Activated gamma-delta T cell treated with anti-CD3 and anti-CD28 coated beads, Interleukin-2, amount 50 U/mL, for 16 hours (primary cell): ENCODE measurements at places on chromosomes 3 and 15.

- DNase-seq: no peak
These were observed 140.5 kb downstream of the LRRK1 start for GRCh38 chr15:101059381-101060341.

- DNase-seq: no peak
These were observed 17.9 kb upstream of the TM4SF1 start for GRCh38 chr3:149395107-149396089.

GRCh38 chr3:159626598-159626997, 362.0 kb upstream of the IL12A start:
- no peak for DNase-seq

DNA sequence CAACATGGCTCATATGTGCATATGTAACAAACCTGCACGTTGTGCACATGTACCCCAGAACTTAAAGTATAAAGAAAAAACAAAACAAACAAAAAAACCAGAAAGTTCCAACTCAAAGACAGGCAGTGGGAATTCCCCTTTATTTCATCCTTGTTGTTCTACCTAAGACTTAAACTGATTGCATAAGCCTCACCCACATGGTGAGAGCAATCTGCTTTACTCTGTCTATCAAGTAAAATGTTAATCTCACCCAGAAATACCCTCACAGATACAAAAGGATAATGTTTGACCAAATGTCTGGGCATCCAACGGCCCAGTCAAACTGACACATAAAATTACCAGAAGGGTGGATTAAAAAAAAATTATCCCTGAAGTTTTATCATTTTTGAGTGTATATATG, 190.9 kb upstream of the PLSCR5 start:
- DNase-seq: no peak
